ENCODE measurements at places on chromosomes 3 and 15. TPM values are rescaled to one million over a fixed set of nuclear protein-coding genes. Genes with fewer than 3 reads are reported as not detected.

Gene OR5K4
- total RNA-seq = not detected

- DNase-seq = no peak
These were observed 278.3 kb upstream of the ICE2 start for GRCh38 chr15:60757273-60757672.

Gene TM4SF18
- total RNA-seq = 12.3 TPM

Gene GP9
- not detected for total RNA-seq

DNA sequence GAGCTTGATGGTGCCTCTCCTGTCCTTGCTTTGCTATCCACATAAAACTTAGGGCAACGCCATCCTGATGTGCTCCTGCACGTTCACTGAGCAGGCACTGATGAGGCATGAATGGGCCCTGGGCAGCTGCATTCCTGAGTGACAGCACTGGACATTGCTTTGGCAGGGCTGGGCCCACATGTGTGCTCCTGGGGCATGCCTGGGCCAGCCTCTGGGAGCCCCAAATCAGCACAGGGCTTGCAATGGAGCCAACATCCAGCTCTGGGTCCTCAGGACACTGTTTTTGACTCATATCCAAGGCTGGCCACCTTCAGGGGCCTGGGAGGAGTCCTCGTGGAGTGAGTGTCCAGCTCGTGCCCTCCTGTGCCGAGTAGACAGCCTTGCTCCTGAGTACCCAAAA, 5.9 kb upstream of the TKT start:
- DNase-seq = no peak

Gene C3orf85
- not detected for total RNA-seq
